ENCODE measurements at places on chromosomes 11 and 22.

DNA sequence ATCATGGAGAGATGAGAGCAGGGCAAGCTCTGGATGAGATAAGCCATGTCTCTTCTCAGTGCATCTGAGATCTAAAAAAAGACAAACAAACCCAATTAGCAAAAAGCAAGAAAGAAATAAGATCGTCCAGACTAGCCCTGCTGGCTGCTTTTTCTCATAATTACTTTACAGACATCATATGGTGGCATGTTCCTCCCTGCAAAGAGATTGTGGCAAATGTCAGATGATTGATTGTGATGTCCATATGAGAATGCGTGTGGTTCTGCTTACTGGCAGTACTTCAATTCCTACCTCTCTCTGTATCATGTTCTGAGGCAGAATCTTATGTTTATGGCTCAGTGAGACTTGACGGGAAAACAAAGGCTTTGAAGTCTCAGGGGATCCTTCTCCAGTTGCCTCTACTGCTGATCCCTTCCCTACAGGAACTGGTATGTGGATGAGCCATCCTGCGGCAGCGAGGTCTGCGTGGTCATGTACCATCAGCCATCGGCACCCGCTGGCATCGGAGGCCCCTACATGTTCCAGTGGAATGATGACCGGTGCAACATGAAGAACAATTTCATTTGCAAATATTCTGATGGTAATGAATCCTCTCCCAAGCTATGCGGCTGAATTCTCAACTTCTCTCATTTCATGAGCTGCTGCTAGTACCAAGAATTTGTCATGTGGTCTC is 8.8 kb downstream of the LAYN start:
- no peak for DNase-seq

GRCh38 chr22:46701262-46701661 is 36.8 kb downstream of the CERK start:
- DNase-seq: no peak

DNA sequence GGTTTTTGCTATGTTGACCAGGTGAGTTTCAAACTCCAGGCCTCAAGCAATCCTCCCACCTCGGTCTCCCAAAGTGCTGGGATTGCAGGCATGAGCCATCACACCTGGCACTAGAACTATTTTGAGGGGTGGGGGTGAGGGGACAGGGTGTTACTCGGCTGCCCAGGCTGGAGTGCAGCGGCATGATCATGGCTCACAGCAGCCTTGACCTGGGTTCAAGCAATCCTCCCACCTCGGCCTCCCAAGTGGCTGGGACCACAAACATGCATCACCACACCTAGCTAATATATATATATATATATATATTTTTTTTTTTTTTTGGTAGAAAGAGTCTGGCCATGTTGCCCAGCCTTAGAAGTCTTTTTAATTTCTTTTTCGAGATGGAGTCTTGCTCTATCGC is 17.1 kb upstream of the IFITM3 start:
- no peak for DNase-seq

- peak; percentile 6 for DNase-seq
Measured at GRCh38 chr11:4495487-4495886, 13.0 kb downstream of the OR52K1 start.

GRCh38 chr11:15841931-15842740 is 514.2 kb downstream of the SOX6 start:
- no peak for DNase-seq

DNA sequence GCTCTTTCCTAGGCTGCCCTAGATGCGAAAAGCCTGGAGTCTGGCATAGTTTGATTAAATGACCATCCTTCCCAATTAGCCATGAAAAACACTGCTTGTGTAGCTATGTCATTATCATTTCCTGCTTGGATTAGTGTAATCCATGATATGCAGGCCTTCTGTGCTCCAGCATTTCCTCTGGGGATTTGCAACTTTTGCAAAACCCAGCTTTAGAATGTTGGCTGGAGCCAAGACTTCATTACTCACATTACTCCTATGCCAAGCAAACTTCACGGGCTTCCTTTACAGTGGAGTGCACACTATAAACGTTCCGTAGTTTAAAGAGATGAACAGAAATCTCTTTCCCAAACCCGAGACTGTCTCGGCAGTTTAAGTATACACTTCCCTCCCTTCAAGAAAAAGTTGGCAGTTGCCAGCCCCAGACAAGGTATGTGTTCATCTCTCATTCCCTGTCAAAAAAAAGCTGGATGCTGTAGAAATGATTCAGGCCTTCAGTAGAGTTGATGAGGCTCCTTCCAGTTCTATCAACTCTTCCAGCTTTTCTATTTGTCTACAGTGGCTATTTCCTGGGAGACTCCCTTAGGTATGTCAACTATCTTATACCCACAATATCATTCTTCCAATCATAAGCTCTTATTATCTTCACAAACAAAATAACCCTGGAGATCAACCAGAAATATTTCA is 180.0 kb downstream of the MAML2 start:
- DNase-seq: peak; percentile 80

DNA sequence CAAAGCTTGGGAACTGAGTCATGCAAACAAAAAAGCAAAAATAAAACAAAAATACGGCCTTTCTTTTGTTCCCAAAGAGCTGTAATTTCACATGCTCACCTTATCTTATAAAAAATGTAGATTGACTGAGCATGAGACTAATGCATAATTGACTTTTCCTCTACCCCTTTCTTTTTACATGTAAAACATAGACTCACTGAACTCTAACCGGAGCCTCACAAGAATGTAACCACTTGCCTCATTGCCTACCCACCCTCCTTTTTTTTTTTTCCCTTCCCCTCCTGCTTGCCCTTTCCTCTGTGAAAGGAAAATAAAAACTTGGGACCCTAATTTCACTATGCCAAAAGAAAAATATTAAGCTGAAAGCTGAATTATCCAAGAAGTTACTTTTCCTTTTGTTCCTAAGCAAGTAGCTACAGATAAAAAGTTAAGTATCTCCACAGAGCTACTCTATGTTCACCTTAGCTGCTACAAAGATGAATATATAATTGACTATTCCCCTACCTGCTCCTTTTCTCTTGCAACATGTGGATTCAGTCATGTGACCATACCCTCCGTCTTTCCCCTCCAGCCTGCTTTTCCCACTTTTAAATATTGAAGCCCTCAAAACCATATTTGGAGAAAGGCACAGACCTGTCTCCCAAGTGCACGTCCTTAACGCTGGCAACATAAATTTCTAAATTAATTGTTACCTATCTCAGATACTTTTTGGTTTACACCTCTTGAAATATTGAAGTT is 39.6 kb upstream of the WEE1 start:
- no peak for DNase-seq

DNA sequence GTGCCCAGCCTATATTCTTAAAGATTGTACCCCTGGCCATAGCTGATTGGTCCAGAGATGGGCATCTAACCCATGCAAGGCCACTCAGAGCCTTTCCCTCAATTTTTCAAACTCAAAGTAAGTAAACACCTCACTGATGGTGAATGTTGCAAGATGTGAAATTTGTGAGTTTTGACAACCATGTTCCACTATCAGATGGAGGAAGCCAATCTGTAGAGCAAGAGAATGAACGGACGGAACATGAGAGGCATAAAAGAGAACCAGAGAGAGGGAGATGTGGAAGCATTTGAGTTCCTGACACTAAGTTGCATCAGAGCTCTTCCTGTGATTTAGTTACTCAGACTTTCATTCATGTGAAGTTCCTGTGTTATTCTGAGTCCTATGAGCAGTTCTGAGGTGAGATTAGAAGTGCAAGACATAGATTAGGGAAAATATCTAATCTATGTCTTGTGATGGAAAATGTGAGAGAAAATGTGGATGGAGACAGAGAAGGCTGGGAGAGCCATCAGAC is 73.3 kb downstream of the PRSS23 start:
- peak; percentile 36 for DNase-seq

DNA sequence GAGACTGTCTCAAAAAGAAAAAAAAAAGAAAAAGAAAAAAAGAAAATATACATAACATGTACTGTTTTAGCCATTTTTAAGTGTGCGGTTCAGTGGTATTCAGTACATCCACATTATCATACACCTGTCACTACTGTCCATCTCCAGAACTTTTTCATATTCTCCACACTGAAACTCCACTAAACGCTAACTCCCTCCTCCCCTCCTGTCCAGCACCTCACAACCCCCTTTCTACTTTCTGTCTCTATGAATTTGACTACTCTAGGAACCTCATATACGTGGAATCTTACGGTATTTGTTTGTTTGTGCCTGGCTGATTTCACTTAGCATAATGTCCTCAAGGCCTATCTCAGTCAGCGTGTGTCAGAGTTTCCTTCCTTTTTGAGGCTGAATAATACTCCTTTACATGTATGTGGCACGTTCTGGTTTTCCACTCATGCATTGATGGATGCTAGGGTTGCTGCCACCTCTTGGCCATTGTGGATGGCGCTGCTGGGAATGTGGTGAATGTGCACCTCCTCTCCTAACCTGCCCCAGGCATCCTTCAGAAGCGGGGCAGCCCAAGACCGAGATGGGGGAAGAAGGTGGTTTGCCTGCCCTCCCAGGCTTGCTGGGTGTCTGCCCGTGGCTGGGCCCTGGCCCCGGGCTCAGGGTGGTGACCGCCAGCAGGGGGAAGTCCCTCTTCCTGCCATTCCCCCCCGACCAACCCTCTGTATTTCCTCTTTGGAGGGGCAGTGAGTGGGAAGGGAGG is 60.5 kb downstream of the BCR start:
- peak; percentile 20 for DNase-seq

GRCh38 chr22:29307596-29308147 is 1.2 kb downstream of the GAS2L1 start:
- DNase-seq: no peak

DNA sequence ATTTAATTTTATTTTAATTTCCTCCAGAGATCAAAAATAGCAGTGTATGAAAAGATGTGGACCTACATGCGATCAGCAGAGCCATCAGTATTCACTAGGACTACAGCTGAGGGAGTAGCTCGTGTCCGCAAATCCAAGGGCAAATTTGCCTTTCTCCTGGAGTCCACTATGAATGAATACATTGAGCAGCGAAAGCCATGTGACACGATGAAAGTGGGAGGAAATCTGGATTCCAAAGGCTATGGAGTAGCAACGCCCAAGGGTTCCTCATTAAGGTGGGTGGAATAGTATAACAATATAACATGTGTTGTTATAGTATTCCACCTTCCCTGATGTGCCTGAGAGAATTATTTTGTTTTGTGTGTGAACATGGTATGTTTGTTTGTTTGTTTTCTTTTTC is 88.3 kb downstream of the MSANTD4 start:
- no peak for DNase-seq

- peak; percentile 36 for DNase-seq
Measured at GRCh38 chr22:45163099-45163450, 650 bp upstream of the NUP50 start.

GRCh38 chr11:71240865-71241691 is 11.3 kb downstream of the SHANK2 start:
- DNase-seq: peak; percentile 20

GRCh38 chr11:17573526-17573925 is 26.5 kb downstream of the OTOG start:
- no peak for DNase-seq
